Hepatic stellate cell (primary cell): ENCODE measurements at places on chromosomes 16 and 17.

DNA sequence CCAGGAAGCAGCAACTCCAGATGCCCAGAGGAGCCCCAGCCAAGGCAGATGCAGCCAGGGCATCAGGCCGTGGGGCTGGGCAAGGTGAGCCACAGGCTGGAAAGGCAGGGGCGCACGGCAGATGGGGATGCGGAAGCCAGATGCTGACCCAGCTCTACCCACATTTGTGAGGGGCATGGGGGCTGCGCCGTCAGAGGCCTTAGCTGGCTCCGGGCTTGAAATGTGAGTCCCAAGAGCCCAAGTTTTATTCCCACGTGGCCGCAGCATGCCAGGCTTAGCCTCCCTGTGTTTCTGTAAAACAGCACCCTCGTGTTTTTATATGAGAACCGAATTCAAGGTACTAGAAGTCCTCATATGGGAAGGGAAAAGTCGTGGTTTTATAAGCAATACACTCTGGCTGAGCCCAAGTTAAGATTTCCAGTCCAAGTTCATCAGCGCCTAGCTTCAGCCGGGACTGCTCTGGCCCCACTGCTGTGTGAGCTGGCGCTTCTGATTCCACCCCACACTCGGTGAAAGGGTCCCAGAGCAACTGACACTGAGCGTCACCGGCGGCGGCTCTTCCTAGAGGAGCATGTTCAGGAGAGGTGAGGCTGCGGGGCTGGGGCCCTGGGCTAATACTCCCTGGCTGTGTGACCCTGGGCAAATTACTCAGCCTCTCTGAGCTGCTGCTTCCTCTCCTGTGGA lies 6.7 kb upstream of the C16orf95 start:
- DNase-seq = no peak

DNA sequence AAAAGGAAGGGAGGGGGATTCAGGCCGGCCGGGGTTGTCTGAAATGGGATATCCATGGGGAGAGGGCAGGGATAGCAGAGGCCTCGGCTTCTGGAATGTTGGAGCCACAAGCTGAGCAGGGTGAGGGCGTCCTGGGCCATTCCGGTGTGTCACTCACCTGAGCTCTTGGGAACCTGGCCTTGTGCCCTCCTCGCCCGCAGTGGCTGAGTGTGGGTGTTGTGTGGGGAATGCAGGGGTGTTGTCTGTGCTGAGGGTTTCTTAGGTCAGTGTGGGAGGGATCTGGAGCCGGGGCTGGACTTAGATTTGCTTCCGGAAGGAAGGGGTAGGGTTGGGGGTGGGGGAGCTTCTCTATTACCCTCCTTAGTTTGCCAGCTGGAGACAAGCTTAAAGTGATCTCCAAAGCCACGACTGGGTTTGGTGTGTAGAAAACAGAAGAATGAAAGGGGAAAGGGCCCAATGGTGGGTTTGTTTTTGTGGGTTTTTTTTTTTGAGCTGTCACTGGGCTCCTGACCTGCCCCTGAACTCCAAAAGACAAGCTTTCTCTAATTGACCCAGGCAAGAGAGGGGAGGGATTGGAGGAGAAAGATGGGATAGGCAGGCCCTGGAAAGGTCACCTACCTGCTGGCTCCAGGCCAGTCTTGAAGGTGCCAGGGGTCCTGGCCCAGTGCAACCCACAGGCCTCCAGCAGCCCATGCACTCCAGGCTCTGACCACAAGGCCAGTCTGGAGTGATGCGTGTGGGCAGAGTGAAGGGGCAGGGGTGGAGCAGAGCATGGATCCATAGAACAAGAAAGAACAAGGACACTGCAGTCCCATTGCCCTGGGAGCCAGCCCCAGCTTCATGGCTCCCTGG lies at the start of gene SULT1A2:
Gene SULT1A2, minus strand, starts transcription at position 211 of the 852 bp plus-strand sequence. CDS start 1,120 bp downstream, outside the sequence.
- no peak for DNase-seq

GRCh38 chr17:27461192-27461859 lies 5.1 kb downstream of the KSR1 start:
- DNase-seq = no peak

- DNase-seq = no peak
These were observed 58.4 kb downstream of the TMEM100 start for GRCh38 chr17:55664287-55664686.

DNA sequence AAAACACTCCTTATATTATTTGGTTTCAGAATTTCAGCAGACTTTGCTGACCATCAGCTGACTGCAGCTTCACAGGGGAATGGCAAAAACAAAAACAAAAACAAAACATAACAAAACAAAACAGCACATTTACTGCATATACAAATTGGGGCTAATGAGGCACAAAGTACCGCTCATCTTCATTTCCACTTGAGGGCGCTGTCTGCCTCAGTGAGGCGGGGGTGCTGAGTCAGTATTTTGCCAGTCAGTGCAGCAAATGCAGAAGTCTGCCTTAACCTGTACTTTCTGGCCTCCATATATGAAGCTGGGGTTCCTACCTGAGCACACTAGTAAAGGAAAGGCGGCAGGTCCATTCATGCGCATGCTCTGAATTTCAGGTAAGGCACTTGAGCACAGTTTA lies 13.5 kb upstream of the DYNLRB2 start:
- DNase-seq = peak; percentile 11

DNA sequence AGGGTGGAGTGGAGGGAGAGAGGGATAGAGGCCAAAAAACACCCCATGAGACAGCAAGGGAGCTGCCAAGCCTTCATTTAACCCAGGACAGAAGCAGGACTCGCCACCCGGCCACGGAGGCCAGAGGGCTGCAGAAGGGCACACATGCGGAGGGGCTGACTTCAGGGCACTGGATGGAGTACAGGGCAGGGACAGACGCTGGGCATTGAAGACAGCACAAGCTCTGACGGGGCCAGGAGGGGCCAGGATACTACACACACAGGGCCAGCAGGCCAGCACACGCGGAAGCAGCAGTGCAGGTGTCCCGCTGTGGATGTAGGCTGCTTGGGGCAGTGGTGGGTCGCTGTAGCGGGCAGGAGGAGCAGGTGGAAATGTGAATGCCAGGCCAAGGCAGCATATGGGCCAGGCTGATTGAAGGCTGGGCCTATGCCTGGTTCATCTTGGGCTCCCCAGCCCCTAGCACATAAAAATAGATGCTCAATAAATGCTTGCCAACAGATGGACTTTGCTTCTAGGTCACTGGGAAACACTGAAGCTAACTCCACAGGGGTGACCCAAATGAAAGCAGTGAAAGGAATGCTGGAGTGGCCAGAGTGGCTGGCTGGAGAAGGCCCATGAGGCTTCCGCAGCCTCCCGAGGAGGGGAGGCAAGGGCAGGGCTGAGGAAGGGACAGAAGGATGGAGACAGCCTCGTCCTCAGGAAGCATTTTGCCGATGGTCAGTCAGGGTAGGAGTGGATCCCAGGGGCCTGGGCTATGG lies 61.6 kb downstream of the GNA13 start:
- no peak for DNase-seq

DNA sequence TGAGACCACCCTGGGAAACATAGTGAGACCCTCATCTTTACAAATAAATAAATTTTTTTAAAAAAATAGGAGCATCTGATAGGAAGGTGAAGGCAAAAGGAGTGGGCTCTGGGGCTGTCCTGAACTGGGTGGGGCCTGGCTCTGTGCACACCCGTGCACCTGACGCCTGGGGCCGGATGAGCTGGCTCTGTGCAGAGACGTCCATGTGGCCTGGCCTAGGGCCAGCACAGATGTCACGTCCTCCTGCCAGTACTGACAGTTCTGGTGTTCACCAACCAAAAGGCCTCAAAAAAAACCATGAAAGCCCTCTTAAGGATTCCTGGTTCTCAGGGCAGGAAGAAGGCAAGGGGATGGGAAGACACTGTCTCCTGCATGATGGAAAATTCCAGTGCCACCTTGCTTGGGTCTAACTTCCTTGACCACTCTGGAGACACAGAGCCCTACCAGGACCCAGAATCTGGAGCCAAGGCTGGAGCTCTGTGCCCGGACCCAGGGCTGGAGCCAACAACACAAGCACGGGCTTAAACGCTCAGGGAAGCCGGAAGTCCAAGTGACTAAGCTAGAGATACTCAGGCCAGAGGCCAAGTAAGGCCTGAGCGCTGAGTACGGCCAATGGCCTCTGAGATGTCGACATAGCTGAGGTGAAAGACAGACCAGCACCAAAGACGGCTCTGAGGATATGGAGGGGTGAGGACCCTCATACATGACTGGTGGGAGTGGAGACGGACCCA lies 32.9 kb downstream of the COPRS start:
- DNase-seq = no peak

DNA sequence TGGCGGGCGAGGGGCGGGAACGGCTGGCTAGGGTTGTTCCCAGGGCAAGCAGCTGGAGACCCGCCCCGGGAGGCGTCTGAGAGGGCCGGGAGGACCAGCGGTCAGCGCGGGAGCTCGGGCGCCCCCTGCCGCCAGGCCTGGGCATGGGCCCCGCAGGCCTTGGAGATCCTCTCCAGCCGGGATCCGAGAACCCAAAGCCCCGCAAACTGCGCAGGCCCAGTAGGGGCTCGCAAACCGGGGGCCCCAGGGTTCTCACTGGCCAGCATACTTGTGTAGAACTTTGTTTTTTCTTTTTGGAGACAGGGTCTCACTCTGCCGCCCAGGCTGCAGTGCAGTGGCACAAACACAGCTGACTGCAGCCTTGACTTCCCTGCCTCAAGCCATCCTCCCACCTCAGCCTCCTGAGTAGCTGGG lies 20.8 kb upstream of the ZNF423 start:
- DNase-seq = peak; percentile 84

DNA sequence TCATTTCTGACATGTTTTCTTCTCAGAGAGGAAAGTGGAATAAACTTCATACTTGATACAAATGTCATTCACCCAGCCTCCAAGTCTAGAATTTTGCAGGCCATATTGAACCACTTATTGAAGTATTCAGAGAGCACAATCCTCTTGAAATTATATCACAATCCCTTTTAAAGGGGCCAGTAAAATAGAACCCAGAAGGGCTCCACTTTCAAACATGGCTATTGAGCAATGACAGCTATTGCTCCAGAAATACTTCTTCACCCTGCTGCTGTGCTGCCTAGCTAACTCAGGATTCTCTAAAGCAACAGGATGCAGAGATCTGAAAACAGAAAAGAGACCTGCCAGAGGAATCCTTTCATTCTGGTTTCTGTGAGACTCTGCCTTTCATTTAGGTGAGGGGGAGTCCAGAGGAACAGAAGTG lies 275.0 kb upstream of the CDH5 start:
- DNase-seq = no peak

- DNase-seq = no peak
These were observed 3.8 kb upstream of the ATP2A3 start for GRCh38 chr17:3968015-3968414.

GRCh38 chr16:56682703-56683397 lies 580 bp downstream of the MT1X start:
- no peak for DNase-seq
